ENCODE measurements at places on chromosomes 1 and 21.
A peak's percentile ranks its signal among the peaks of the same experiment; 100 is the strongest.

DNA sequence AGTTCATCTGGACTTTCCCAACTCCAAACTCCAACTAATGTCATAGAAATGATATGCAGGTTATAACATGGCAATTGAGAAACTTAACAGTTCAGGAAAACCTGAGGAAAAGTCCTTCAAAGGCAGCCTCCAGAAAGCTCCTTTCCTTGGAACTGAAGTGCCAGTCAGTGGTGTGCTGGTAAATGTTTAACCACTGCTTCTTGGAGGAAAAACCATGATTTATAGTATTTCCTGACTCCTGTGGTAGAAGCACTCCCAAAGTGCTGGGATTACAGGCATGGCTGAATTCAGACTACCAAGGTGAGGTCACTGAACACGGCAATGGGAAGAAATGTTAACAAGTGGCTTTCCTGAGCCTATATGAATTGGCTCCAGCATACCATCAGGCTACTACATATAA is 26.7 kb upstream of the ZNHIT6 start:
- DNase-seq: no peak

DNA sequence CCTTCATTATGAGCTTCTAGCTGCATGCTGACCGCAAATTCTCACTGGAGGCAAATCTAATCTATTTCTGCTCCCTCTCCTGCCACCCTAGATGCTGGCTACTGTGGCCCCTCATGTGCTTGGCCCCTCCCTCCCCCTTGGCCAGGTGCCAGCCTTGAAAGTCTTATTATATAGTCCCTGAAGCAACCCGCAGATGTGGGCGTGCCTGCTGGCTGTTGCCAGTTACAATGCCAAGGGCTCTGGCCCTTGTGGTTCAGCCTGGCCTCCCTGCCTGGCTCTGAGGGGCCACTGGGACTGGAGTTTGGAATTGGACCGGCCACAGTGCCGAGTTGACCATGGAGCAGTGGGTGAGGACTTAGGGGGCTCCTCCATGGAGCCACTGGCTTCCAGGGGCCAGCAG is 78.9 kb upstream of the ACTRT2 start:
- no peak for DNase-seq

GRCh38 chr1:166907763-166908162 is 31.7 kb upstream of the TADA1 start:
- DNase-seq: no peak

DNA sequence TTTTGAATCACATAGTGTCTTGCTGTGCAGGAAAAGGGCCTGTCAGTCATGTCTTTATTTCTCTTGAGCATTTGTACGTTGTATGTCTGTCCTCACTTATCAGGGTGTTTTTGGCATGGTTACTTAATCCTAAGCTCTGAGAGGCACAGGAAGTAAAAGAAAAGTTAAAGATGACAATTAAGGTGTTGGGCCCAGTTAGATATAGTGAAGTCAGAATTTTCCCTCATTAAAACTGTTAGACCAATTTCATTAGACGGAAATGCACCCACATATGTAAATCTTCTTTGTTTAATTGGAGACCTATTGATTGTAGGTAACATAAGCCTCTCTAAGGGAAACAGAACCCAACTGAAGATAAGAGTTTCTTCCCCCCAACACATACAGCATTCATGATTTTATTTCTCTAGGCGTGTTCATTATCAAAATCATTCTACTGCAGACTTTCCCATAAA is 21.9 kb downstream of the NFIA start:
- DNase-seq: no peak

- DNase-seq: no peak
These were observed 53.1 kb upstream of the PROX1 start for GRCh38 chr1:213934649-213935048.

GRCh38 chr1:84721152-84721551 is 30.9 kb upstream of the SSX2IP start:
- DNase-seq: no peak

GRCh38 chr1:154157520-154158306 is 2.8 kb upstream of the NUP210L start:
- DNase-seq: peak; percentile 84

DNA sequence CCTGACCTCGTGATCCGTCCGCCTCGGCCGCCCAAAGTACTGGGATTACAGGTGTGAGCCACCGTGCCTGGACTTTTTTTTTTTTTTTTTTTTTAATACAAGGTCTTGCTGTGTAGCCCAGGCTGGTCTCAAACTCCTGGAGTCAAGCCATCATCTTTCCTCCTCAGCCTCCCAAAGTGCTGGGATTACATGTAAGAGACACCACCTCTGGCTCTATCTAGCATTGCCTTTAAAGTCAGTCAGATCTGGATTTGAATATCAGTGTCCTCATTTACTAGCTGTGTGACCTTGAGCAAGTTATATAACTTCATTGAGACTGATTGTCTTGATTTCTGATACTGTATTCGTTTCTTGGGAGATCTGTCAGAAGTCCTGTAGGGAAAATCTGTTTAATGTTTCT is 6.6 kb downstream of the MAP3K21 start:
- no peak for DNase-seq

DNA sequence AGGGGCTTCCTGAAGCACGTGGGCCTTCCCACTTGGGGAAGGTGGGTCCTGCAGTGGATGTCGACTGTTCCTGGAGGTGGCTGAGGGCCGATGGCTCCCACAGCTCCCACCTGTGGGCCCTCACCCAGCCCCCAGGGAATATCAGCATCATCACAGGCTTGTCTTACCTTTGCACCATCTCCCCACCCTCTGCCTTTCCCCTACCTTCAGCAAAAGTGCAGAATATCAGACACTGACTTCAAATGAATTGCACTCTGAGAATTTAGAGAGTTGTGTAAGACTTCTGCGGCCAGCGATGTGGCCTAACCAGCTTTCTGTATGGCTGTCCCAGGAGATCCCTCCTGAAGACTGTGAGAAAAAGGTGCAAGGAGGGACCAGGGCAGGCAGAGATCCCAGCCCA is 105.4 kb downstream of the PRDM2 start:
- no peak for DNase-seq

- DNase-seq: no peak
These were observed 89.6 kb downstream of the C1orf94 start for GRCh38 chr1:34266127-34266951.

GRCh38 chr1:36702963-36703362 is 220.2 kb upstream of the CSF3R start:
- DNase-seq: no peak

GRCh38 chr1:173190101-173190936 is 16.8 kb downstream of the TNFSF4 start:
- DNase-seq: no peak

DNA sequence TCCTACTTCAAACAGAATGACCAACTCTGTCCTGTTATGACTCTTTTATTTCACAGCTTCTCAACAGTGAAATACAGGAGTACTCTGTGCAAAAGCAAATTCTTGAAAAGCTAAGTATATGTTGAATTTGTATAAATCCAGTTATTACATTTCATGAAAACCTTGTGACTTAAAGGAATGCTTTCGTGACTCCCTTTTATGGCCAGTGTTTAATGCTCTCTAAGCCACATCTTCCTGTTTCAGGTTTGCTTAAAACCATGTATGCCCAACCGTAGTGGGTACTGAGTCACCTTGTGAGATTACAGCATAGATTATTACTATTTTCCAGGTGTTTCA is 40.2 kb upstream of the KIF1B start:
- no peak for DNase-seq

- no peak for DNase-seq
These were observed 393.2 kb downstream of the COL11A1 start for GRCh38 chr1:102715150-102715549.

DNA sequence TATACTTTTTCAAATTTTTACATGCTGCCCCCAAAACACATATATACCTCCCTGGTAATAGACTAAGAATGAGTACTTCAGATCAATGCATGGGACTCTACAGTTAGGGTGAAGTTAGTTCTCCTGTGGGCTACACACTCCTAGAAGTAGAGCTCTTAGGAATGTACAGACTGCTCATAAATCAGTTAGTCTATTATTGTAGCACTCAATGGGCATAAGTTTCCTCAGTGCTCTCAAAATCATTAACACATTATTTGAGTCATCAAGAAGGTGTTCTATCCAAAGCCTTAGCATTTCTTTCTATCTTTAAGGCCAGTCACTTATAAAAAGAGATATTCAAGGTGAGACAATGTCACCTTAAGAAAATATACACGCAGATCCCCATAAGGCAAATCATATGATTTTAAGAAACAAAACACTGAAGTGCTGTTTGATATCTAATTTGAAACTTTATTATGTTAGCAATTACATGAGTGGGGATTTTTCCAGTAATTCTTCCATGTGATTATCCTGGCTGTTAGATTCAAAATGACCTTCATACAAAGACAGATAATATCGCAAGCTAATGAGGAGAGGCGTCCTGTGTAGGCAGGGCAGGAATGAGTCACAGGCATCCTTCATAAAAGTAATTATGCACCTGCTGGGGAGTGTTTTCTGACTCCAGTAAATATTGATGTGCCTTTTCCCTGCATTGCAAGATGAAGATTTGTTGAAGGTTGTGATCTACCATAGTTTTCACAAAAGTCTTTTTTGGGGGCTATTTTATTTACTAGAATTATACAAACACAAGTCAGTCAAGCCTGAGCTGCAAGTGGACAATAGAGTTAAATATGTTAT is 167.2 kb upstream of the ATP1B1 start:
- no peak for DNase-seq

DNA sequence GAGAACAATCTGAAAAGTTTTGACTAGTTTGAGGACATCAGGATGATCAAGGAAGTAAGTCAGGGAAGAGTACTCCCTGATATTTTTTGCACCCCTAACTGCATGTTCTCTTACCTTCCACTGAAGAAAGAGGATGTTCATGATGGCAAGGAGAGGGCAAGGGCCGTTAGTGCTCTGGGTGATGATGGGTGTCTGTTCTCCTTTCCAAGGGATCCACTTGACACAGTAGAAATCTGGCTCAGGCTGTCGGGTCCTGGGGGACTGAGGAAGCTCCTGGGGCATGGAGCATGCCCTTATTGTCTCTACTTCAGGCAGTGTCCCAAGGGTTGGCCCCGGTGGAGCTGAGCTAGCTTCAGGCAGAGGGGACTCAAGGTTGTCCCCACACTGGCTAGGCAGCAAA is 4.7 kb downstream of the MINDY1 start:
- no peak for DNase-seq

- no peak for DNase-seq
These were observed 9.7 kb upstream of the PRDX6 start for GRCh38 chr1:173467426-173467825.

- peak; percentile 80 for DNase-seq
These were observed 12.6 kb downstream of the ZC3H12A start for GRCh38 chr1:37486680-37487618.

DNA sequence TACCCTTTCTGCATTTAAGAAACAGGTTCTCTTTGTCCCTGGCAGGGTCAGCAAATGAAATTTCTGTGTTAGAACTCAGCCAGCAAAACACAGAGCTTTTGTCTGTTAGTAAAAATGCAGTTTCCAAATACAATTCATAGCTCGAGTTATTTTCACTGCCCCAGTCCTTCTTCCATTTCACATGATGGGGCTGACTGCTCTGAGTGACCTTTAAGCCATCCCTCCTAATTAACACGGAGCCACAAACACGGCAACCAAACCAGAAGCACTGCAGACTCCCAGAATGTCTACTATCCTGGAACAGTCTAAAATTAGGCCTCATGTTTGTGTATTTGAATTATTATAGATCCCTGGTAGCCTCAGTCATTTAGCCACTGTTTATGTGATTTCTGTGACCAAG is 99.1 kb upstream of the RGS4 start:
- no peak for DNase-seq

GRCh38 chr1:24900985-24901781 is 28.9 kb downstream of the RUNX3 start:
- DNase-seq: no peak

DNA sequence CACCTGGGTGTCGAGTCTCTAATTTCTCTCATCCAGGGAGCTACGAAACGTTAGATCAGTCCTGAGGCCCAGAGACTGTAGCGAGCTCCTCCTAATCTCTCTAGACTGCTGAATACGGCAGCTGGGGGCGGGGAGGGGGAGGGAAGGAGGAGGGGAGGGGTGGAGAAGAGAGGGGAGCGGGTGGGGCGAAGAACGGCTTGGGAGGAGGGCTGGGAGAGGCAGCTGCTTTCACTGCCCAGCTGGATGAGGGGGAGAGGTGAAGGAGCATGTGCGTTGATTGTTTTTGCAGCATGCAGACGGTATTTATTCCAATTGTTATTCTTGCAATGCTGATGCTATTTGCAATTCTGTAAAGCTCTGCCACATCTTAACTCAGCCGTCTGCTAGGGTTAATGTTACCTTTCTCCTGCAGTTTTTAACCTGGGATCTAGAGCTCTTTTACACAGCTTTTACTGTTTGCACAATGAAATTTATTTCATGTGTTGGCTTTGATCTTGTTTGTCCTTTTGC is 790 bp downstream of the DNAJC6 start:
- DNase-seq: no peak

DNA sequence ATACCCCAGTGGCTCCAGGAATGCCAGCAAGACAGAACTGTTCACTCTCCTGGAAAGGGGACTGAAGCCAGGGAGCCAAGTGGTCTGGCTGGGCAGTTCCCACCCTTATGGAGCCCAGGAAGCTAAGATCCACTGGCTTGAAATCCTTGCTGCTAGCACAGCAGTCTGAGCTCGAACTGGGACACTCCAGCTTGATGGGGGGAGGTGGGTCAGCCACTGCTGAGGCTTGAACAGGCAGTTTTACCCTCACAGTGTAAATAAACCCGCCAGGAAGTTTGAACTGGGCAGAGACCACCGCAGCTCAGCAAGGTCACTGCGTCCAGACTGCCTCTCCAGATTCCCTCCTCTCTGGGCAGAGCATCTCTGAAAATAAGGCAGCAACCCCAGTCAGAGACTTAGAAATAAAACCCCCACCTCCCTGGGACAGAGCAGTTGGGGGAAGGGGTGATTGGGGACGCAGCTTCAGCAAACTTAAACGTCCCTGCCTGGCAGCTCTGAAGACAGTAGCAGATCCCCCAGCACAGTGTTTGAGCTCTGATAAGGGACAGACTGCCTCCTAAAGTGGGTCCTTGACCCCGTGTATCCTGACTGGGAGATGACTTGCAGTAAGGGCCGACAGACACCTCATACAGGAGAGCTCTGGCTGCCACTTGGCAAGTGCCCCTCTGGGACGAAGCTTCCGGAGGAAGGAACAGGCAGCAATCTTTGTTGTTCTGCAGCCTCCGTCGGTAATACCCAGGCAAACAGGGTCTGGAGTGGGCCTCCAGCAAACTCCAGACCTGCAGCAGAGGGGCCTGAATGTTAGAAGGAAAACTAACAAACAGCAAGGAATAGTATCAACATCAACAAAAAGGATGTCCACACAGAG is 568.4 kb downstream of the PLA2G4A start:
- no peak for DNase-seq

DNA sequence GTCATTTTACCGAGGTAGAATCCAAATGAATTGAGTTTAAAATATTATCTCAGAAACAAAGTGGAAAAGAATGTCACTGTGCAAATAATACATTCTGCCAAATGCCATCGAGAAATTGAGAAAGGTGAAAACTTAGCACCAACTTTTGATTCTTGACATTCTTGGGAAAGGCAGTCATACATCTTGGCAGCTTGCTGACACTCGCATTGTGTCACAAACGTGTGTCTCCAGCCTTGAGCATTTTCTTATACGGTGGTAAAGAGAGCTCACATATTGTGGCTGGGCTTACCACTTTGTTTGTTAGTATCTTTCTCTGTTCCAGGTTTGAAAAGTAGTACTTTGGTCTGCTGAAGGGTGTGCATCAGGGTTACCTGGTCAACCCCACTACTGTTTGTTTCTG is 1456.1 kb downstream of the BRINP3 start:
- no peak for DNase-seq

Measured in CD4-positive, alpha-beta T cell treated with Interleukin-12 subunit alpha and Interleukin-12 subunit beta, for 1 hour (primary cell).